ENCODE measurements at places on chromosomes 1 and 21.

GRCh38 chr1:8477166-8477982 is 159.5 kb downstream of the SLC45A1 start:
- no peak for DNase-seq

- no peak for DNase-seq
Observed at GRCh38 chr1:92352856-92353255, 54.0 kb downstream of the RPAP2 start.

DNA sequence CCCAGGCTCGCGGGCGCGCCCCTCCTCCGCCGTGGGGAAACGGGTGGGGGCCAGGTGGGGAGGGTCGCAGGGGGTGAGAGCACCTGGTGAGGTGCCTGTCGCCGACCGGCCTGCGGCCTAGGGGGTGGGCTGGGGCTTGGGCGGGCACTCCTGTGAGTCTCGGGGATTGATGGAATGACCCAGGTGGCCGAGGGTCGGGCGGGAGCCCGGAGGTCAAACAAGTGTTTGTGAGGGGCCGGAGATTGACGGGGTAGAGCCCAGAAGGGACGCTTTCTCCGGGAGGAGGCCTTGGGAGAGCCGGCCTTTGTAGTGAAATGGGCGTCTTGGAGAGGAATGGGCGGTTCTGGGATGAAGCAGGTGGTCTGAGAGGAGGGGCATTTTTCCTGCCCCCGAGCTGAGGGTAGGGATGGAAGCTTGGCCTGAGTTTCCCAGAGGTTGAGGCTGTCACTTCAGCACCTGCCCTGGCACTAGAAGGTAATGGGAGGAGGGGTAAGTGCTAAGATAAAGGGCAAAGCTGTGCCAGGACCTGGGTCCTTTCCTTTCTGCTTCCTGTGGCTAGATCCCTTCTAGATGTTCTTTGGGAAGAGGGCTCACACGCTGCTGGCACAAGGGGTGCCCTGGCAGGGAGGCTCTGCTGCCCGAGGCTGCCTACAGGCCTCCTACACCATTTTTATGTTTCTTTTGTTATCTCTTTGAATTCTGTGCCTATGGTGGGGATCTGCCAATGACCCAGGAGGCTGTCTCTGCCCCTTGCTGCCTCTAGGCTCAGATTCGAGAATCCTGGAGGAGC is 56.1 kb downstream of the NDUFS5 start:
- no peak for DNase-seq

- no peak for DNase-seq
Observed at GRCh38 chr1:33841494-33841893, 22.4 kb upstream of the HMGB4 start.

DNA sequence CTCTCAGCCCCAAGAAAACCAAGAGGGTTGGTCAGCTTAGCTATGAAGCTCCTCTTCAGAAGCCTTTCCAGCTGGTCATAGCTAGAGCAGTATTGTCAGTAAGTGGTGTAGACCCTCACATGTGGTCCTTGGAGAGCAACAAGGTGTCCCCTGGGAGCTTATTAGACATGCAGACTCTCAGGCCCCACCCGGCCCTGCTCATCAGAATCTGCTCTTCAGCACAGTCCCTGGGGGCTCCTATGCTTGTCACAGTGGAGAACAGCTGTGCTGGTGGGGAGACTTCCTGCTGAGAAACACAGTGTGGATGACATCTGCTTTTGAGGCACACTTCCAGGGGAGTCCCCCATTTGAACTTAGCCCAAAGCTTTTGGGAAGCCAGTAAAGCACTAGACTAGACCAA is 21.9 kb upstream of the NEK2 start:
- DNase-seq: no peak

GRCh38 chr1:207072233-207072632 is 16.4 kb upstream of the C4BPB start:
- DNase-seq: no peak
